ENCODE measurements at places on chromosomes 3 and 15.

DNA sequence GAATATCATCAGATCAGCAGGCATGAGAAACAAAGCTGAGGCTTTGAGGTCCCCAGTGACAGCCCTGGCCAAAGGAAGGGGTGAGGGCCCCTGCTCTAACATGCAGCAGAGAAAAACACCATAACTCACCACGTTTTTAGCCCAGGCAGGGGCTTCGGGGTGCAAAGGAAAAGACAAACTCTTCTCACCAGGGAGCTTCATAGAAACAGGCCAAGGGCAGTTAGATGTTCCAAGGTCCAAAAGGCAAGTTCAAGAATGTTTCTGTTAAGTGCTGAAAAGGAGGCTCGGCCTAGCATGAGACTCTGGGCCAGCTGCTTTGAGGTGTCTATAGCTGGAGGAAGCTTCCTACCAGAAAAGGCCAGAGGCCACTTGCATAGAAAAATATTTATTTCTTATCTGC is 608.4 kb upstream of the CFAP20DC start:
- DNase-seq: no peak

DNA sequence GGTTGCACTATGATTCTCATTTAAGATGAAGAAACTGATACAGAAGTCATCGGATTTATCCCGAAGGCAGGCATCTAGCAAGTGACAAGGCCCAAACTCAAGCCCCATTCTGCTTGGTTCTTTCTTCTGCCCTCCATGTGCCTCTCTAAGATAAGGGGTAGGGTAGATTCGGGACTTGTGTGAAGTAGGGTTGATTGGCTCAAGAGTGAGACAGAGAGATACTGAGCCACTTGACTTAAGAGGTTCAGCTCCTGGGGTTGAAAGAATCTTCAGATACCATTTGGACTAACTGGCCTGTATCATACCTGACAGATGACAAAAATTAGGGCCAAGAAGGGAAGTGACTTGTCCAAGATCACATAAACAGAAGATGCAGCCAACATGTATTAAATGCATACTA is 891 bp downstream of the RFT1 start:
- DNase-seq: no peak

DNA sequence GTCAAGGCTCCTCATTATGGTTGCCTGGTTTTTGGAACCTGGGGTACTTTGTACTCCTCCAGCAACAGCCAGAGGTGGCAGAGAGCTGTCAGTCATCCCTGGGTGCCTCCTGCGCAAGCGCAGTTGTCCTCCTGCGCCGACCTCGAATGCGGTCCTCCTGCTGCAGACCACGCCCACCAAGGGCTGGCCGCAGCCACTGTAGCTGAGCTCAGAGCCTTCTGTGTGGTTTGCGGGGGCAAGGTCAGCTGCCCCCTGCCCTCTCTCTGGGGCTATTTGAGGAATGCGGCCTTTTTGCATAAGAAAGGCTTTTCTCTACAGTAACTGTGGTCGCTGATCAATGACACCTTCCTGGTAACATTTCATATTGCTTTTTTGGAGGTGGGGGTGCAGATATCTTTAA is 131.3 kb upstream of the SNRPN start:
- DNase-seq: no peak

DNA sequence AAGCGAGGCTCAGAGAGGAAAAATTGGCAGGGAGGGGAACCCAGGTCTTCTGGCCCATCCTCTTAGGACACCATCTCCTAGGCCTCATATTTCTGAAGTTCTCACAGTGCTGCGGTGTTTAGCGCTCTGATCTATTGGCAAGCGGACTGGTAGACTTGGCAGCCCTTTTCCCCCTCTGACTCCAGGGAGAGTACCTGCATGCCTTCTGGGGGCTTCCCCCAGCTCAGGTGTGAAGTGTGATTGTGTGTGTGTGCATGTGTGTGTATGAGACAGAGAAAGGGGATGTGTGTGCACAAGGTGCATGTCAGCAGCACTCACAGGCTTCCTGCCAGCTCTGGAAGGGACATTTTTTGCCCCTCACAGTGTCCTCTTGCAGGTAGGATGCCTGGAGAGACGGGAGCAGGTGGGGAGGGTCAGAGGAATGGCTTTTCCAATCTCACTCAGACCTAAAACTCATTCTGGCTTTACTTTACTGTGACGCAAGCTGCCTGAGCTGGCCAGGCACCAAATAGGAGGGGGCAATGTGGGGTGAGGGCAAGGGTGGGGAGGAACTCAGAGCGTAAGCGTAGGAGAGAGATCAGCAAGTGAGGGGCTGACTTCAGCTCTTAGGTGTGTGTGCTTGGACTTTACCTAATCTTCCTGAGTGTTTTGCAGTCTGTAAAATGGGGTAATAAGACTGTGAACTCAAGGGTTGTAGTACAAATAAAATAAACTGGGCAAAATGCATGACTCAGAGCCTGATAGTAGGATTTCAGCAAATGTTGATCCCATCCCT is 4.0 kb upstream of the IL17RE start:
- no peak for DNase-seq

- no peak for DNase-seq
These were observed 101.6 kb downstream of the KCNMB2 start for GRCh38 chr3:178637802-178638201.

- DNase-seq: no peak
These were observed 42.4 kb downstream of the LNP1 start for GRCh38 chr3:100443690-100444089.

DNA sequence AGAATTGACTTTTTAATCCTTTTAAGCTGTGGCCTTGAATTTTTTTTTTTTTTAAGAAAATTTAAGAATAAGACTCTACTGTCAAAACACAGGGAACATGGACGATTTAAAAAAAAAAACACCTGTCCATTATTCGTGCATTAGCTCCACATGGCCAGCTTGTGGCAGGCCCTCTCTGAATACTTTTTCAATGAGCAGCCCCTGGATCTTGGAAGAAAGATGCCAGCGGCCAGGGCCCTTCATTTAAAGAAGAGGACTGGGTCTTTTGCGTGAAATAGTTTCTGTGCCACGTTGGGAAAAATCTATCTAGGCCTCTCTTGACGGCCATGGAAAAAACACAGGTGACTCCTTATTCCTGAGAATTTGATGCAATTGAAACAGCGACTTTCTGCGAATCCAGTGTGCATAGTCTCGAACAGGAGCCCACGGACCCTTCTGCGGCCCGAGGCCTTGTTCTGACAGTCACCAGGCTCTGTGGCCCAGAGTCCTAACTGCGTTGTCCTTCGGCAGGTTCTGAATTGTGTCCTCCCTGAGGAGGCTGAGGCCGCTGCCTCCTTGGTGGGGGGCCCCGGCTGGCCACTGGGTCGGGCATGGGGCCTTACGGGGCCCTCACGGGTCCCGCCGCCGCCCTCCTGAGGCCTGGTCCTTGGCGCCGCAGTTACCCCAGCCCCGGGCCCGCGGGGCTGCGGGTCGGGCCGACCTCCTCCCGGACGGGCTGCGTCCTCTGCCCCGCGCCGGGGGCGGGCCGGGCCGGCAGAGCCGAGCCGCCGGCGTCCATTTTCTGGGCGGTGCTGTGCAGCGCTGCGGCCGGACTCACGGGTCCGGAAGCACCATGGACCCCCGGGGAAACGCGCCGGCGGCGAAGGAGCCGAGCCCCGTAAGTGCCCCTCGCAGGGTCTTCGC is 33.5 kb downstream of the ZBTB38 start:
- DNase-seq: no peak

- DNase-seq: no peak
These were observed 153.7 kb upstream of the PLAAT1 start for GRCh38 chr3:193087336-193087735.

- DNase-seq: peak; percentile 72
These were observed 84.8 kb upstream of the WNT5A start for GRCh38 chr3:55571913-55572312.

- DNase-seq: no peak
These were observed 129.9 kb upstream of the OSTN start for GRCh38 chr3:191068946-191069813.

DNA sequence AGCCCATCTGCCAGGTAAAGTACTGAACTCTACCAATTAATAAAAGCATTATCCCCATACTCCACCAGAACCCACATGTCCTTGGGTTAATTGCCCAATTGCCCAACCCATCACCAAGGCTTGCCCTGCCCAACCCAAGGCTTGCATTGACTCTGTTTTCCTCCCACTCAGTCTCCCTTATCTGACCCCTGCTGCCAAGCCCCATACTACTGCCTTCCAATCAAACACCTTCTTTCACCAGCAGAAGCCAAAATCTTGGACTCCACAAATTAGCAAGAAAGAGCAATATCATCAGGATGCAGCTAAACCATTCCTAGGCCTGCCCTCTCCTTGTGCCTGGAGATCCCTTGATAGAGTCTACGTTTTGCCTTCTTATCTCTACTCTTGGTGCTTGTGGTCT is 602.9 kb downstream of the NTRK3 start:
- no peak for DNase-seq

DNA sequence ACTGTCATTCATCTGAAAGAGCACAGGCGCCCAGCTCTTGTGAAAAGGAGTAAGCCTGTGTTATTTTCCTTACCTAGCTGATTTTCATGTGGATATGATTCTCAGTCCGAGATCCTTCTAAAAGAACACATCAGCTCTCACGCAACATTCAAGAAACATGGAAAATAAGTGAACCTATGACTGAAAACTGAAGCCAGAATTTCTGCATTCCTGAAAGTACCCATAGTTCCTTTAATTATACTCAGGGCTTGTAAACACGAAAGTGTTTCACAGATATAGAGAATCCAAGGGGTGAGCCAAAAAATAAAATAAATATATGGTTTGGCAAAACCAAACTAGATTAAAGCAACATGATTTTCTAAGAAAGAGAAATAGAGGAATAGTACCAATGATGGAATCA is 100.8 kb upstream of the CHMP2B start:
- no peak for DNase-seq

- DNase-seq: no peak
These were observed 348.6 kb upstream of the CCDC54 start for GRCh38 chr3:107028626-107029025.

DNA sequence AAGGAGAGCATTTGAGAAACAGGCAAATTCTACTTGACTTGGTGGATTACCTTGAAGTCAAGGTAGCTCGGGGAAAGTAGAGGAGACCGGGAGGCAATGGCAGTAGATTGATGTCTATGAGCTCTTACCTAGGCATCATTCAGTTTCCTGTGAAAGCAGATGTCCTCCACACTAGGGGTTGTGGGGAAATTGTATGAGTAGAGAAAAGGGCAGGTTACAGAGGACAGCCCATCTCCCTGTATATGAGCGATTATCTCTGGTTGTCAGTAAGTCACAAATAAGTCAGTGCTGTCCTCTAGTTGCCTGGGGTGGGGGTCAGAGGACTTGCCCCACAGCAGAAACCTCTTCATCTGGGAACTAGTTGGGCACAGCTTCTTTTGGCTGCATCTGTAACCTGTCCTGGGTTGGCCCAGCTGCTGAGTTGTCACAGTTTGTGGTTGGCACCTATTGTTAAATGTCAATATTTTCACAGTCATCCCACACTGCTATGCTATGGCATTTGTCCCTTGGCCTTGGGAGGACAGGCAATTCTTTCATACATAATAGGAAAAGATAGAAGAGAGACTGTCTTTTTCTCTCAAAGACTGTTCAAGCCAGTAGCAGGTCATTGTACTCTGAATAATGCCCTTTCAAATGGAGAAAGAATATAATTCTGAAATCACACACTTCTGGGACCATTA is 53.6 kb upstream of the LRRFIP2 start:
- DNase-seq: no peak

DNA sequence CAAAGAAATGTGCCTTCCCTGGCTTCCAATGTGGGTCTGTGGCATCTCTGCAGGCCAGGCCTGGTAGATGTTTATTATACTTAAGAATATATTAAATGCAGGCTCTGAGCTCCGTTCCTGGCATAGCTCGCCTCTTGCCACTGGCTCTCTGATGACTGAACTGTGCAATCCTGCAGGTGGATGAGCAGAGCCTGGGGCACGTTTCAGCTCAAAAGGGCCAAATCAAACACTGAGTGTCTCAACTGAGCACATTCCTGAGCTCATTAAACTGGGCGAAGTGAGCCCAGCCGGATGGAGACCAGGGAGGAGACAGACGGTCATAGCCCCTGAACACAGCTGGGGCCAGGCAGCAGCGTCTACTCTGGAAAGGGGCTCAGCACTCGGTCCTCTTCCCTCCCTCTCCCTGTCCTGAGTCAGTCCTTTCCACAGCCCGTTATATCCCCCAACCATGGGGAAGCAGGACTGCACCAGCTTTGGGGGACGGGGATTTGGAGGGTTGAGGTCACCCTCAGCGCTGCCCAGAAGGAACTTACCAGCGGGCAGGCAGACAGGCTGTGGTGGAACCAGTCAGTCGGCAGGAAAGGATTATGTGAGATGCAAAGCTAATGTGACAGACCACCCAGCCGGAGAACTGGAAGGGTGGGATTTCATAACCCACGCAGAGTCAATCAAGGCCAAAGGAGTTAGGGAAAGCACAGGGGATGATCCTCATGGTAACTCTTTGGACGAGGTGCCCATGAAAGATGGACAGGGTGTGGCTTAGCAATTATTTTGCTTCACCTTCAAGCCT is 77.4 kb upstream of the ANKRD34C start:
- DNase-seq: no peak

DNA sequence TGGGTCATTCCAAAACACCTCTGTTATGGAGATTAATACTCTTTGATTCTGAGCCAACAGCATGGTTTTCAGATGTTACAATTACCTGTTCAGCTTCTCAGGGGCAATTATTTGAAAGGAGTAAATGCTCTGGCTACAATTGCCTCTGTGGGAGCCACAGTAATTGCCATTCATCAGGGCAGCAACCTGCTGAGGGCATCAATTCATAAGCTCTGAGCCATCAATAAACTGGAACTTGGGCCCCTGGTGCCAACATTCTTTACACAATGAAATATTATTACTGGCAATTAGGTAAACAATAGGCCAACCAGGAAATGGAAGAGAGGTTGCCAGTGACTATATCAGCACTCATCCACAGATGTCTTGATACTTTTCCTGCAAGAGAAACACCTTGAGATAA is 660.8 kb downstream of the MECOM start:
- DNase-seq: no peak

- no peak for DNase-seq
These were observed 35.7 kb upstream of the ACTL6A start for GRCh38 chr3:179526989-179527391.

GRCh38 chr15:78906316-78906620 is 33.6 kb downstream of the MORF4L1 start:
- DNase-seq: no peak

DNA sequence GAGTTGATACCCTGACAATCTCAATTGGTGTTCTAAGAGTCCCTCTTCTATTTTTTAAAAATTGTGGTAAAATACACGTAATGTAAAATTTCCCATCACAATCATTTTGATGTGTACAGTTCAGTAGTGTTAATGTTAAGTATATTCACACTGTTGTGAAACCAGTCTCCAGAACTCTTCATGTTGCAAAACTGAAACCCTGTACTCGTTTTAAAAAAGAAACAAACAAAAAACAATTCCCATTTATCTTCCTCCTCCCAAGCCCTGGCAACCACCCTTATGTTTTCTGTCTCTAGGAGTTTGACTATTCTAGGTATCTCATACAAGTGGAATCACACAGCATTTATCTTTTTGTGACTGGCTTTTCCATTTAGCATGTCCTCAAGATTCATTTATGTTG is 28.7 kb upstream of the ALPK3 start:
- DNase-seq: no peak

- no peak for DNase-seq
These were observed 34.2 kb downstream of the TXNRD3 start for GRCh38 chr3:126620738-126621137.

All from breast epithelium (tissue), 4 donors.